Activated CD4-positive, alpha-beta memory T cell treated with anti-CD3 and anti-CD28 coated beads for 36 hours (primary cell): ENCODE measurements at places on chromosomes 3 and 15.
A peak's percentile ranks its signal among the peaks of the same experiment; 100 is the strongest.

DNA sequence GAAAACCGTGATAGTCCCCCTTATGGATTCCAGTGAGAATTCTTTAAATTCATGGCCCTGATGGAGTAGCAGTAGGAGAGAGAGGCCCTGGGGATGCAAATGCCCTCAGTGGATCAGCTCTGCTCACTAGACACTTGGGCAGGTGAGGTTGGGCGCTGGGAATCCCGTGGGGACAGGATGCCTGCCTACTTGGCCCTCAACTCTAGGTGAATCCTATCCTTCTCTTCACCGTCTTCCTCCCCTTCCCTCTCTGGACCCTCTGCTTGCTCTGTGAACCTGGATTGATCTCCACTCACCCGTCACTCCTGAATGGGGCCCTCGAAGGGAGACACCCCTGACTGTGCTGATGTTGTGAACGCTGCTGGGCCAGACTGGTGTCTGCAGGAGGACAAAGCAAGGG is 77.4 kb downstream of the SEC22A start:
- DNase-seq, result no peak

GRCh38 chr15:39888809-39889208 is 31.3 kb downstream of the GPR176 start:
- no peak for DNase-seq

- no peak for DNase-seq
Measured at GRCh38 chr3:14793126-14793857, 25.5 kb upstream of the FGD5 start.

GRCh38 chr15:51348688-51349087 is 7.2 kb downstream of the GLDN start:
- DNase-seq, result no peak

- no peak for DNase-seq
Measured at GRCh38 chr3:193943200-193943599, 192.7 kb upstream of the HES1 start.

GRCh38 chr3:160449636-160450598 is at the start of gene TRIM59:
TSS of gene TRIM59 (minus strand) at chr3:160449786. CDS start at chr3:160439183, 10,603 bp downstream.
- DNase-seq, result peak; percentile 99

DNA sequence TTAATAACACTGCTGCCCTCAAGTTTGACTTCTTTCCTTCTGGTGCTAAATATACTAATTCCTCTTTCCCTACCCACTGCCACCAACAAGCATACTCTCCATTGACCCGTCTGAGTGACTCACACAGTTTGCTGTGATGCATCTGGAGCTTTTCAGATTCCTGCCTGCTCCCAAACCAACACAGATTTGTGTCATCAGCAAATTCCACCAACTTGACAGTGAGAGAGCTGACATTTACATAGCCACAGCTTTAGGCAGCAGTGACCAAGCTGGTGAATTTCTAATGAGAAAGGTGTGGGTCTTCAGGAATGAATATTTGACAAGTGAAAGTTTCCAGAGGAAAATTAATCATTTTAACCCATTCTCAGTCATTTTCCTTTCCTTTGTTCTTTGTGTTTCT is 96.5 kb upstream of the PRICKLE2 start:
- DNase-seq, result no peak

- no peak for DNase-seq
Measured at GRCh38 chr3:78988324-78988723, 779.5 kb downstream of the ROBO1 start.

- DNase-seq, result no peak
Measured at GRCh38 chr3:156400735-156401134, 154.2 kb downstream of the SSR3 start.

- peak; percentile 76 for DNase-seq
Measured at GRCh38 chr3:106609666-106610301, 741.0 kb upstream of the CBLB start.

- no peak for DNase-seq
Measured at GRCh38 chr3:10843378-10843777, 27.4 kb downstream of the SLC6A11 start.

- no peak for DNase-seq
Measured at GRCh38 chr3:178823150-178823549, 248.5 kb downstream of the ZMAT3 start.

- DNase-seq, result no peak
Measured at GRCh38 chr15:33912326-33912725, 56.0 kb upstream of the CHRM5 start.

DNA sequence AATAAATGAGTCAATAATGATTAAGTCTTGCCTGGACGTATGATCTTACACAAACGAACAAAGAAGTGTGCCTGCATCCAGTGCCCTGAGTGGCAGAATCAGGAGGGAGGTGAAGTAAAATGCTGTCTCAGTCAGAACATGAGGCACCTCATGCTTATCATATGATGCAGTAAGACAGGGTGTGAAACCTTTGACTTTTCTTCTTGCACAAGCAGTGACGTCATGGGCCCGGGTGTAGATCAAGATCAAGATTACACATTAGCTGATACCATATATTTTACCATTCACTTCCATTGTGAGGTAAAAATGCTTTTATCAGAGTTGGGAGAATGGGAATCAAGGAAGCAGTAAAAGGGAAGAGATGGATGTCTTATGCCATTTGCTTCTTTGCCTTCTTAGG is 291.6 kb upstream of the PLSCR5 start:
- no peak for DNase-seq

DNA sequence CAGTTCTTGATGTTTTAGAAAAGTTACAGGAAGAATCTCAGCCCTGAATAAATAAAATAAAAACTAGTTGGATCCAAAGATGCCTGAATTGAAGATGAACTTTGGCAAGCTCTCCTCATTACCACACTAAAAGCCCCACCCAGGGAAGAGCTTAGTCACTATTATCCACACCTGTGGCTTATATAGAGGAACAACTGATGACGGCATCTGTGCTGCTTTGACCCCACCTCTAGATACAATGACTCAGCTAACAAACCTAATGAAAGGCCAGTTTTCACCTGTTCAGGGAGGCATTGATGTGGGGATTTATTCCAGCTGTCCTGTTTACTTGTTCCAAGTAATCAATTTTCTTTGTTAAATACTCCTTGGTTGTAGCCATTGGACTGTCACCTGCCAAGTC is 604.7 kb upstream of the EPHA6 start:
- DNase-seq, result no peak

DNA sequence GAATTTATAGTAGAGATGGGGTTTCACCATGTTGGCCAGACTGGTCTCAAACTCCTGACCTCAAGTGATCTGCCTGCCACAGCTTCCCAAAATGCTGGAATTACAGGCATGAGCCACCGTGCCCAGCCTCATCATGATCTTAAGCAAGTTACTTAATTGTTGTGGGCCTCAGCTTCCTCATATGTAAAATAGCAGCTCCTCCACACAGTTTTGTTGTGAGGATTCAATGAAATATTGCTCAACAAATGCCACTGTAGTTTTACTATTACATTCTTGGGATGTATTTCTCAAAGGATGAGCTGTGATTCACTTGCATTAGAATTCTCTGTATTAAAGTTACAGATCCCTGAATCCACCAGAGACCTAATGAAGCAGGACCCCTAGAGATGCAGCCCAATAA is 168.8 kb downstream of the ADAMTS9 start:
- no peak for DNase-seq

GRCh38 chr15:29910068-29910467 is 87.8 kb upstream of the TJP1 start:
- no peak for DNase-seq

DNA sequence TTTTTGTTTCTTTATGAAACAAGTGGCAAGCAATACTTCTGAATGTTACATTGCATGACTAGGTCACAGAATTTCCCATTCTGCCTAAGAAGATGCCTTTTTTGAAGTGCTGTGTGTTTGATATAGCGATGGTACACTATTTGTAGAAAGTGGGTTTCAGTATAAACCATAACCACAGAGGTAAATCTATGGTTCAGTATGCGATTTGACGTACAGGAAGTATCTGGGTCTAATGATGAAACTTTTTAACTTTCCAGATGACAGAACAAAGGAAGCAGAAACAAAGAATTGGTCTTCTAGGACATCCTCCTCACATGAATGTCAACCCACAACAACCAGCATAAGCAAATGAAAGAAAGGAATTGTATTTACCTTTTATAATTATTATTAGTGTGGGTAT is 133.4 kb upstream of the BHLHE40 start:
- no peak for DNase-seq

GRCh38 chr15:72312605-72313447 is 7.1 kb downstream of the CELF6 start:
- peak; percentile 72 for DNase-seq

DNA sequence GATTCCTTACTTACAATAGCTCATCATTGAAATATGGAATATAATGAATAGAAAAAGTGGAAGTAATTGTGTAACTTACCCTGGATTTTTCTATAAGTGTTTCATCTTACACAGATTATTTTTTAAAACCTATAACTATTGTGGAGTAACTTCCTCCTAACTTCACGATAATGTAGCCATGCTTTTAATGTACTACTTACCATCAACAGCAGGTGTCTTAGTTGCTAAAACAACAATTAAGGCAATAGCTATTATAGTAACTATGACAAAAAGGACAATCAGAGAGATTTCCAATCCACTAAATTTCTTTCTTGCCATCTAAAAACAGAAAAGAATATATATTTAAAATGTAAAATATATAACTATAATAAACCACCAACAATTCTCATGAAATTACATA is 2.6 kb downstream of the SI start:
- DNase-seq, result no peak

DNA sequence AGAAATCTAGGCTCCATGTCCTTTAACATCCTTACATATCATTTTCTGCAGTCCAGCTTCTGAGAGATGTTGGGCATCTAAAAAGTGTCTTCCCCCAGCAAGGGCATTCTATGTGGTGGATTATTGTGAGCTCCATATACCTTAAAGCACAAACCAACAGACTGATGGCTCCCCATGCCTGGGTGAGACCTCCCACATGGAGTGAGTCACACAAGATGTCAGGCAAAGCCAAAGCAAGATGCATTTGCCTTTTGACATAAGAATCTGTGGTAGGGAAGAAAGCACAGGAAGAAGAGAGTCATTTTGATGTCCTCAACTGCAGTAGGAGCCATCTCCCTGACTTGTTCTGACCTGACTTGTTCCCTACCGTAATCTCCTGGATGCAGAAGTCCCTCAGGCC is 238.7 kb upstream of the EIF1B start:
- no peak for DNase-seq

DNA sequence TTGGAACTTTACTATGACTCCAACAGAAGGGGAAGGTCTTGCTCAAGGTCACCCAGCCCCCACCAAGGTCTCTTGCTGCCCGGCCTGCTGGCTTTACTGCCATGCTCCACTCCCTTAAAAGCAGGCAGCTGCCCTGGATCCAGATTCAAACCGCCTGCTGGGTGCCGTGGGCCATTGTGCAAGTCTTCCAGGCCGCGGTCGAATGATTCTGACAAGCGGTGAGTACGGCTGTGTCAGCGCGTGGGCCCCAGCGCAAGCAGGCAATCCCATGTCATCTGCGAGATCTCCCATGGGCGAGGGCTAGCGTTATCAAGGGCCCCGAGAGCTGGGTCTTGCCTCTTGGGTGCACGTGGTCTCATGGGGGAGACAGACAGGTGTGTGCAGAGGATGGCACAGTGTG is 37.6 kb downstream of the CORO2B start:
- DNase-seq, result no peak

DNA sequence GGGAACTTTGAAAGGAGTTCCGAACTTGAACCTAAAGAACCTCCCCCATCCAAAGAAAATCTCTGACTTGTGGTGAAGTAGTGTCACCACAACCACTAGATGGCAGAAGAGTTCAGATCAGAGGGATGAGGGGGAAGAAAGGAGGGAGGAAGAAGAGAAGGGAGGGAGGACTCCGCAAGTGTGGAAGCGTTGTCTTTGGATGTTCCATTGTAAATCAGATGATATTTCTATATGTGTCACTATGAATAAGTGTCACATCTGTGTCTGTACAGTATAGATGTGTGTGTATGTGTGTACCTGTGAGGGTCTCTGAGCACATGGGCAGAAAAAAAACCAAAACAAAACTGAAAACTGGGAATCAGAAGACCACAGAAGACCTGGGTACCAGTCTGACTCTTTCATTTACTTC is 16.9 kb downstream of the SLC24A1 start:
- DNase-seq, result peak; percentile 33

DNA sequence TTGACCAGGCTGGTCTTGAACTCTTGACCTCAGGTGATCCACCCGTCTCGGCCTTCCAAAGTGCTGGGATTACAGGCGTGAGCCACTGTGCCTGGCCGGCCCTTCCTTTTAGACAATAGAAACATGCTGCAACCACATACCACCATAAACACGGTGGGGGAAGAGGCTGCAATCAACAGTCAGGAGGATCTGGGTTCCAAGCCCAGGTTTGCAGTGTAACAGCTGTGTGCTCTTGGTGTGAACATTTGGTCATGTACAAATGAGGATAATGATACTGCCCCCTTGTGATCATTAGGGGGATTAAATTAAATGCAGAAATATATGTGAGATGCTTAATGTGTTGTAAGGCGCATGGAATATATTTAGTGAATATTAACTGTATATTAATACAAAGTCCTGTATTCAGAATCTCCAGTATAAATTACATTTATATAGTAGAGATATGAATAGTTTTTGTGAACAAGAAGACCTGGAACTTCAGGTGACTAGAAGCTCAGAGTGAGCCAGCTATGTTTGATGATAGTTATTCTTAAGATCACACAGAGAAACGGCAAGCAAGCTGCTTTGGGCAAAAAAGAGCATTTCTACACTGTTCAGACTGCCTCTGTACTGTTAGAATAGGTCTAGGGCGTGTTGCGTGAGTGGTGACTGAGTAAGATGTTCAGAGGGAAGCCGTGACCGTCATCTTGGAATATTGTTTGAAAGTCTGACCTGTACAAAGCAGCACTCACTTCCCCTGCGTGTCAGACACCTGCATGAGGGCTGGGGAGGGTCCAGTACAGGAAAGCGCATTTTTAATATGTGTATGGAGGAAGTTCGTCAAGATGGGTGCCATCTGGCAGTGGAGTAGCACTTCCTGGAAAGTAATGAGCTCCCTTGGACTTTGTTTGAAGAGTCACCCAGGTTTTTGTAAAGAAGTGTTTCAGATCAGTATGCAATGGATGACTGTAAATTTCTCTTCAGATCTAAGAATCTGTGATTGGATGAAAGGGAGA is 125.8 kb downstream of the PGPEP1L start:
- DNase-seq, result no peak

DNA sequence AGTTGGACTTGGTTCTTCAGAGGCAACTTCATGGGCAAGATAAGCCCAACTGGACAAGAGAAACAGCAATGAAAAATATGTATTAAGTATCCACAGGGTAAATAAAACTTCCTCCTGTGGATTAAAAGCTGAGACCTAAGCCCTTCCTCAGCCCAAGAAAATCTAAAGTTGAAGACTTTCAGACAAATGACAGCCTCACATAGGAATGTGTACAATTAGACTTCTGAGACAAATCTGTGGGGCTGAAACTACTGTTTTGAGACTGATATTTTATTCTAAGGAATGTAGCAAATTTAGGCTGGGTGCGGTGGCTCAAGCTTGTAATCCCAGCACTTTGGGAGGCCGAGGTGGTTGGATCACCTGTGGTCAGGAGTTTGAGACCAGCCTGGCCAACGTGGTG is 74.2 kb upstream of the IL12A start:
- no peak for DNase-seq

DNA sequence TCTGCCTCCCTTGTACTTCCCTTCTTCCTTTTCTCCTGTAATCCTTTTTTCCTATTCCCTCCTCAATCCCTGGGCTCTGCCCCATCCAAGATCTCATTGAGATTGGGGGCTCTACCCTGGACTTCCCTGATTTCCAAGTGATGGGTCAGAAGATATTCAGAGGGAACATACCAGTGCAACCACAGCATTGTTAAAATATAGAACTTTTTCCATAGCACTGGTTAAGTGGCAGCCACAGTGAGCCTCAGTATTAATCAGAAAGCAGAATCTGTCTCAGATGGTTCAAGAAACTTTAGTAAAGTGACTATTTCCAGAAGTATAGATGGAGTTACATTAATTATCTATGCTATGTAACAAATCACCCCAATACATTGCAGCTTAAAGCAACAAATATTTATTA is 18.7 kb upstream of the SCN10A start:
- DNase-seq, result no peak
